Left ventricle myocardium superior (tissue), 1 donor: ENCODE measurements at places on chromosomes 4 and X. TPM values are rescaled to one million over a fixed set of nuclear protein-coding genes. Genes with fewer than 3 reads are reported as not detected.

The CACNA1F gene
- total RNA-seq = 0.47 TPM

GRCh38 chr4:78666830-78667258 is 109.3 kb upstream of the BMP2K start:
- DNase-seq = no peak

GRCh38 chrX:139126493-139126892 is 404.0 kb upstream of the F9 start:
- no peak for DNase-seq

GRCh38 chr4:19689511-19689910 is 562.2 kb upstream of the SLIT2 start:
- DNase-seq = no peak

DNA sequence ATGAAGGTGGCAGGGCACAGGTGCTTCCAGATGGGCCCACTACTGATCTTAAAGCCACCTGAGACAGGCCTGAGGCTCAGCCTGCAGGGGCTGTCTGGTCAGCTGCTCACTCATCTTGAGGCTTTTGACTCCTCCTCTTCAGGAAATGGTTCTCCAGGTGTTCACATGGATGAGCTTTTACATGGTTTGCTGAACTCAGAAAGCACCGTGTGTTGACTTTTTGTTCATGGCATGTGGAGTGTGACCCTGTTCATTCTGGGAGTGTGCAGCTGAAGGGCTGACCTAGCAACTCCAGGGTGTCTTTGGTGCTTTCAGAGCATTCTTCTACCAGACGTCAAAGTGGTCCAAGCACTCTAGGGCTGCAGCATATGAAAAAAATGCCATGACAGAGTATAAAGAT is 111.1 kb downstream of the CCNG2 start:
- DNase-seq = no peak

- DNase-seq = no peak
These were observed 90.2 kb downstream of the SHOX start for GRCh38 chrX:720825-721224.

DNA sequence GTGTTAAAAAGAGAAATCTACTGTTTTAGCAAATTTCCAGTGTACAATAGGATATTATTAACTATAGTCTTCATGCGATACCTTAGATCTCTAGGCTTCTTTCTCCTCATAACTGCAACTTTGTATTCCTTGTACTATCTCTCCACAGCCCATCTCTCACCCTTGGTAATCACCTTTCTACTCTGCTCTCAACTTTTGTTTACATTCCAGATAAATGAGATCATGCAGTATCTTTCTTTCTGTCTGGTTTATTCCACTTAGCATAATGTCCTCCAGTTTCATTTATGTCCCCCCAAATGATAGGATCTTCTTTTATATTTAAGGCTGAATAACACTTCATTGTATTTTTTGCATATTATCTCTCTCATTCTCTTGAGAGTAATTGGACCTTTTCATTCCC is 165.5 kb downstream of the HS3ST1 start:
- DNase-seq = no peak
